ENCODE measurements at places on chromosomes 11 and 22.

DNA sequence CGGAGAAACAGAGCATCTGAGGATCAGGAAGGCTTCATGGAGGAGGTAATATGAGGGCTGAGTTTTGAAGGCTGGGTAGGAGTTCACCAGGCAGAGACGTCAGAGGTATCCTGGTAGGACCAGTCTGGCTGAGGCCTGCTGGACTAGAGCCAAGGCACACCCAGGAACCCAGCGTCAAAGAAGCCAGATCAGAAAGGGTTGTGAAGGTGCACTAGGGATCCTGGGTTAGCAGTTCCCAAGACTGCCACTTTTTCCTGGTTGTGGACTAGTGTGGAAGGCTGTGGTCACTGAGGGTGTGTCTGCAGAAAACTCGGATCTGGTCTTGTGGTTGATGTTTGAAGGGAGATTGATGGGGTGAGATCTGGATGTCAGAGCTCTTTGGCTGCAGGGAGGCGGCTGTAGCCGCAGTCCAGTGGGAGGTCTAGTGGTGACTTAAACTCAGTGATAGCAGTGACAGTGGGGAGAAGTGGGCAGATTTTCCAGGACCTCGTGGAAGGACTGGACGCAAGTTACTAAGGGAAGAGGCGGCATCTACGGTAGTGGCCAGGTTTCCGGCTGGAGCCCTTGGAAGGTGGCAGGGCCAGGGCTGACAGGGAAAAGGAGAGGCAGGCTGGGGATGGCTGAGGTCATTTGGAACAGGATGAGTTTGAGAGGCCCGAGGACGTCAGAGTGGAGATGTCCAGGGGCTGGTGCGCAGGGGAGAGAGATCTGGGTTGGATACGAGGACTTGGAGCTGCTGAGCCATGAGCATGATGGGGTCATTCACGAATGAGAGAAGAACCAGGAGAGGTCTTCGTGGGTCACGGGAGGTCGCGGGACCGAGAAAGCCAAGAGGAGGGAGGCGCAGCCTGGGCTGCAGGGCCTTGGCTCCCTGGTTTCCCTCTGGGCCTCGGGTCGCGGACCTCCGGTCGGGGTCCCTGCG, 10.9 kb downstream of the RELA start:
- no peak for DNase-seq

DNA sequence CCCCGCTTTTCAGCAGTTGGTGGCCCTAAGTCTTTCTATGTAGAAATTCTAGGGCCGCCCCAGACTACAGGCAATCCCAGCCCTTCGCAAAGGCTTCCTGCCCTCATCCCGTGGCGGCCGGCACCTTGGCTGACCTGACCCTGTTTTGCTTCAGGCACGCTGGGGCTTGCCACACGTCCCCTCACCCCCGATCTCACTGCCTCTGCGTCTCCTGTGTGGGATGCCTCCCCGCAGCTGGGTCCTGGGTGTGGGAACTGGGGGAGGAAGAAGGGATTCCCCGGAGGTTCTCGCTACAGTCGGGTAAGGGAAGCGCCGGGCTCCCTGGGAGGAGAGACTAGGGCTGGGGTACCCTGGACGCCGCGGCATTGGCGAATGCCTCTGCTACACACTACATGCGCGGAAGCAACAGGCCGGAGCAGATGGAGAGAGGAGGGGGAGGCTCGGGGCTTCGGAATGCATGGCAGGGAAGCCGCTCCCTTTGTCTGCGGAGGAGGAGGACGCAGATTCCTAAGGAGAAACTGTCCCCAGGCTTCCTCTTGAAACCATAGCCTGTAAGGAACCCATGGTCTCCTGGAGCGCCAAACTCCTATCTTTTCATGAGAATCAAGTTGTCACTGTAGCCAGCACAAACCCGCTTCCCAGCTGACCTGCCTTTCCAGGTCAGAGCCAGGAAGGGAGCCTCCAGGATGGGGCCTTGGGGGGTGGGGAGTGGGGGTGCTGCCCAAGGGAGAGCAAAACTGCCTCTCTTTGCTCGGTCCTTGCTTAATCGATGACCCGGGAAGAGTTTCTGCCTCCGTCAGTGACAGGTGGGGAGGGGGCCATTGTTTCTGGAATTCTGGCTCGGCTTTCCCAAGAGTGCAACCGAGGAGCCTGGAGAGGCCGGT, 1.4 kb downstream of the DTX4 start:
- no peak for DNase-seq

GRCh38 chr11:48122656-48123055, 94.0 kb upstream of the OR4B1 start:
- no peak for DNase-seq

GRCh38 chr11:73344191-73344607, 32.0 kb upstream of the RELT start:
- no peak for DNase-seq

DNA sequence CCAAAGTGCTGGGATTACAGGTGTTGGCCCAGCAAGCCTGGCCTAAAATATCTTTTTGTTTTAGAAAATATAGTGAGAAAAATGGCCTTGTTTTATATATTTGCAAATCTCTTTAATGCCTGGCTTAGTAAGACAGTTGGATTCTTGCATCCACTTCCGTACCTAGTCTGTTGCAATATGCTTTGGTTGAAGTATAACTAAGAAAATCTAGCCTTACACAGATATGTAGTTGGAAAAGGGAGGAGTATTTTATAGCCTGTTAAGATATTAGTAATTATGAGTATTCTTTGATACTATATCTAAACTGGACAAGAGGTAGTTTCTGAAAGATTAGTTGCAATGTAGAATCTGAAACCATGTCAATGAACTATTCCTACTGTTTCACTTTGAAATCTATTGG, 65.1 kb downstream of the ZNRF3 start:
- no peak for DNase-seq

- no peak for DNase-seq
Observed at GRCh38 chr22:47610764-47611163, 848.3 kb downstream of the TBC1D22A start.

GRCh38 chr11:115276191-115276590, 228.0 kb downstream of the CADM1 start:
- DNase-seq: no peak

DNA sequence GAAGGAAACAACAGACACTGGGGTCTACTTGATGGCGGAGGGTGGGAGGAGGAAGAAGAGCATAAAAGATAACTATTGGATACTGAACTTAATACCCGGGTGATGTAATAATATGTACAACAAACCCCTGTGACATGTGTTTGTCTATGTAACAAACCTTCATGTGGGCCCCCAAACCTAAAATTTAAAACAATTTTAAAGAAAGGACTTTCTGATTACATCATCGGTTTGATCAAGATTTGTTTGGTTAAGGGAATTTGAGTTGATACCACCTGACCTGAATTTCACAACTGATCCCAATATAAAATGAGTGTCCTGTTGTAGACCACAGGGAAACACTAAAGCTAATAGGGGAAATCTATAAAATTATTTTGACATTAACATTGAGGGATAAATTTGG, 34.3 kb downstream of the APIP start:
- no peak for DNase-seq

DNA sequence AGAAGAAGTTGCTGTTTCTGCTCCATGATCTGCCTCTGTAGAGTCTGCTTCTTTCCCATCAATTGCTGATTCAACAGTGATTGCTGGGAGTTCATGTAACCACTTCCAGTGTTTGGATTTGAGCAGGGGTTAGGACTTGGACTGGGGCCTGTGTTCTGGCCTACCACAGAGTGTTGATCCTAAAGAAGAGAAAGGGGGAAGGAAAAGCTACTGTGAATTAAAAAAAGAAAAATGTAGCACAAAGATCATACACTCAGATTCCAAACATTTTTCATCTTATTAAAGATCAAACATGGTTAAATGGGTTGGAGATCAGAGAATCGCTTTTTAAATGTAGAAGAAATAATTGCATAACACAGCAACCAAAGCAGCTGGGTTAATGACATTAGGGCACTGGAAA, 67.6 kb upstream of the MTMR2 start:
- no peak for DNase-seq

- no peak for DNase-seq
Observed at GRCh38 chr11:78397398-78397797, 20.2 kb downstream of the GAB2 start.

GRCh38 chr11:92451063-92451462, 226.4 kb downstream of the FAT3 start:
- no peak for DNase-seq

- DNase-seq: no peak
Observed at GRCh38 chr11:76752321-76753143, 30.6 kb upstream of the TSKU start.

GRCh38 chr11:66172146-66172545, 96.3 kb upstream of the RAB1B start:
- no peak for DNase-seq

- no peak for DNase-seq
Observed at GRCh38 chr11:10990160-10990559, 132.3 kb upstream of the ZBED5 start.

GRCh38 chr22:31323578-31324550, 22.3 kb downstream of the PATZ1 start:
- no peak for DNase-seq

GRCh38 chr11:24145411-24145810, 351.4 kb upstream of the LUZP2 start:
- DNase-seq: no peak

- DNase-seq: no peak
Observed at GRCh38 chr11:117068303-117068860, 29.8 kb downstream of the SIK3 start.

DNA sequence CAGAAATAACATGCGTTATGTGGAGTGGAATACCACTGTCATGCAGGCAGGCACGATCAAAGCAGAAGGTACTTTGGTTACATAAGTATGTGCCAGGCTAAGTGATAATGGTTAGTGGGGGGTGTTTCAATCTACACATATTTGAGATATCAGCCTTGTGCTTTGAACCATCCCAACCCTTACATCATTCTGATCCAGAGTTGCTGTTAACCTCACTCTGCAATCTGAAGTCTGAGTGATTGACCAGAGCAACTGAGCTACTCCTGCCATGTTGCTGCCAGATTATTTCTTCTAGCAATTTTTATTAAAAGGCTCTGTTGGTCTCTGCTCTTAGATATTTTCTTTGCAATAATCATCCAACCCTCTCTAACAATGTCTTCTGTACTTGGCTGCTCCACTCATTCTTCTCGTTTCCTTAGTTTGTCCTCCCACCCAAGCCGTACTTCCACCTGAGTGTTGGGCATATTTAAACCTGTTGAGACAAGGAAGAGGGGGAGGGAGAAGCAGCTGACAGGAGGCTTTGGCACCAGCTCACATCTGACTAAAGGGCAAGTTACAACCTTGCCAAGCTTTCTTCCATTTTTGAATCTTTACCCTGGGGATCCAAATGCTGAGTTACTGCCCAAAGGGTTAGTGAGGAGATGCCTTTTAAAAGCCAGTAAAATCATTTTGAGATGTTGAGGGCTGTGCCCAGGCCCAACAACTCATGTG, 114.1 kb upstream of the SESN3 start:
- DNase-seq: no peak

GRCh38 chr22:27719036-27719347, 82.6 kb downstream of the MN1 start:
- DNase-seq: no peak

DNA sequence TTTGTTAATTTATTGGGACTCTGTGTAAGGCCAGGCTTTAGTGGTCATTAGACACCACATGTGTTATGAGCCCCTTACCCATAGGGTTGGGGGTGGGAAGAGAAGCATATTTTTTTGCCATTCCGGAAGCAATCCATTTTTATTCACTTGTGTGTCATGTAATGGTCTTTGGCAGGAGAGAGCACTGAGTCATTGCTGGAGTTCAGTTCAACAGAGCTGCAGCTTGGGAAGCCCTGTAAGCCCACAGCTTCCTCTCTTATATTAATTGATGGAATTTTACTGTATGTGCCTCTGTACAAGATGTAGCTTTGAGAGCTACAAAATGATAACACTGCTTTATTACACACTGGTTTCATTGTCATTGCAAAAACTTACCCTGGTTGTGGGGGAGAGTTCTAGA, 177.3 kb upstream of the SORL1-AS1 start:
- DNase-seq: no peak

GRCh38 chr11:34458525-34458924, 19.8 kb downstream of the CAT start:
- no peak for DNase-seq

DNA sequence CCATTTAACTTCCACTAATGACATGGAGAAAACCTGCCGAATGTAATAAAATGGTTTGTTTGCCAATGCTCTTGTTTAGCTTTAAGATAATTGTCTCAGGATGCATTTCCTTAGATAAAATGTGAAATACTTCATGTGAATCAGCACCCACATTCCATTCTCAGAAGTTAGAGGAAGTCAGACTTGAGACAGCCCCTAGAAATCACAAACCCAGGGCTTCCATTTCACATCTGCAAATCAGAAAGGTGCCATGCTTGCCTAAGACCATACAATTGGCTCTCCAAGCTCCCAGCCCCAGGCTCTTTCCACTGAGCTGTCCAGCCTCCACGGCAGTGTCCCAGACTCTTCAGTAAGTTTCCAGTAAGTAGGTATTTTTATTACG, 35.6 kb upstream of the ADORA2A start:
- DNase-seq: no peak

DNA sequence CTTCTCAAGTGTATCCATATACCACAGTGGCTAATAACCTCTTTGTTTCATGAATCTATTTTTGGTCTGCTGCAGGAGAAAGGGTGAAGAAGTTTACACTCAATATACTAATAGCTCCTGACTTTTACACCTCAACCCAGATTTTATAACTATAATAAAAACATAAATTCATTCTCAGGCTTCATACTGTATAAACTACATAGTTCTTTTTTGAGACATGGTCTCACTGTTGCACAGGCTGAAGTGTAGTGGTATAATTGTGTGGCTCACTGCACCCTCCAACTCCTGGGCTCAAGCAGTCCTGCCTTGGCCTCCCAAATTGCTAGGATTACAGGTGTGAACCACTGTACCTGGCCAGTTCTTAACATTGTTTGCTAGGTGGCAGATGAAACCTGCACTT, 17.8 kb upstream of the CCDC179 start:
- no peak for DNase-seq

GRCh38 chr11:121722431-121723245, 269.9 kb upstream of the SORL1-AS1 start:
- no peak for DNase-seq

GRCh38 chr11:27443227-27443626, 29.4 kb downstream of the LGR4 start:
- no peak for DNase-seq

DNA sequence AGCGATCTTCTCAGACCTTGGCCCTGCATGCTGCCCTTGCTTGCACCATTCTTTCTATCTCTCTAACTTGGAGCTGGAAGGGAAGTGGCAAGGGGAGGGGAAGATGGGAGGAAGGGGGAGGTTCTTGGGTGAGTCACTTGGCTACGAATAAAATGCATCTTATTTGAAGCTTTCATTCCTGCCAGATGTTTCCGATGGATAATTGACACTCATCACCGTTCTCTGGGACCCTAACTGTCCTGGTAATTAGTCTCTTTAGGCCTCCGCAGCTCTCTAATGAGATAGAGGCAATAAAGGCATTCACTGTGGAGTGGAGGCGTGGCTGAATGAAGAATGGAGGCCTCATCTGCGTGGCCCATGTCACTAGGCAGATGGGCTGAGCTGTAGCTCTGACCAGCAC, 960.1 kb downstream of the NTM start:
- no peak for DNase-seq

- no peak for DNase-seq
Observed at GRCh38 chr11:29623144-29623722, 393.6 kb downstream of the KCNA4 start.

All from activated CD8-positive, alpha-beta memory T cell treated with anti-CD3 and anti-CD28 coated beads for 4 hours (primary cell).